ENCODE measurements at places on chromosomes 7 and 10. TPM values are rescaled to one million over a fixed set of nuclear protein-coding genes. Genes with fewer than 3 reads are reported as not detected.

DNA sequence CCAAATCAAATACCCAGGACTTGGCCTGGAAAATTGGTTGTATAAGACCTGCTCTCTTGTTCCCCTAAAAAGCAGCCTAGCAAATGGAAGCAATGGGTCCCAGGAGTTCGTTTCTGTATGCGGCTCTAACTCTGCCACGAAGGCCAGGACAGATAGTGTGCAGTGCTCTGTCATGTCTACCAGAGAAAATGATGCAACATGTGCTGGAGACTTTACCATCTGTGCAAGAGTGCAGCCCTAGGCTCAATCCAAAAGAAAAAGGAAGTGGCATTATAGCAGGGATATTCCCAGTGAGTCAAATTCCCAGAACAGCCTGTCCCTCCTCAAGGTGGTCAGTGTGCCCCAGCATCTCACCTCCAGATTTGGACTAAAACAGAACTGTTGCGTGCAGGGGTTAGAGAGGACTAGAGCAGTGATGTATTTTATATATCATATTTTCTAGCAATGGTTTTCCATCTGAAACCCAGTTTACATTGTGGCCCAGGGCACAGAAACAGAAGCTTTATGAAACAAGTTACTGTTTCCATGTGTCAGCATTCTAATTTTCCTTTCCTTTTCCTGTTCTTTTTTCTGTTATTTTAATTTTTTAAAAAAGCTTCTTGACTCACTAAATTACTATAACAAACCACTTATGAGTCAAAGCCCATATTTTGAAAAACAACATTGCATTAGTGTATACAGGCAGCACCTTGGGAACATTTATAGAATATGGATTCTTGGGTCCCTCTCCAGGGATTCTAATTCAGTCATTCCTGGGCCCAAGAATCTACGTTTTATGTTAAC is 311.2 kb downstream of the RNLS start:
- no peaks in the 10 kb centered on the region for H3K36me3 ChIP-seq
- DNase-seq = peak; percentile 42
- H3K4me3 ChIP-seq = no peak overlapping the region
- H3K4me1 ChIP-seq = peaks cover 10% of the 10 kb centered on the region
- no peak overlapping the region for H3K27ac ChIP-seq

GRCh38 chr7:135326636-135327280 is 93.1 kb downstream of the STRA8 start:
- DNase-seq = peak; percentile 54
- H3K36me3 ChIP-seq = no peaks in the 10 kb centered on the region
- no peaks in the 10 kb centered on the region for H3K4me1 ChIP-seq
- H3K27me3 ChIP-seq = peaks cover 5% of the 10 kb centered on the region

GRCh38 chr10:71396084-71396710 is 523 bp upstream of the CDH23 start:
- no peak overlapping the region for H3K4me3 ChIP-seq
- H3K36me3 ChIP-seq = no peaks in the 10 kb centered on the region
- H3K27ac ChIP-seq = no peak overlapping the region
- peak; percentile 16 for DNase-seq
- peaks cover 48% of the 10 kb centered on the region for H3K27me3 ChIP-seq
- no peaks in the 10 kb centered on the region for H3K4me1 ChIP-seq

DNA sequence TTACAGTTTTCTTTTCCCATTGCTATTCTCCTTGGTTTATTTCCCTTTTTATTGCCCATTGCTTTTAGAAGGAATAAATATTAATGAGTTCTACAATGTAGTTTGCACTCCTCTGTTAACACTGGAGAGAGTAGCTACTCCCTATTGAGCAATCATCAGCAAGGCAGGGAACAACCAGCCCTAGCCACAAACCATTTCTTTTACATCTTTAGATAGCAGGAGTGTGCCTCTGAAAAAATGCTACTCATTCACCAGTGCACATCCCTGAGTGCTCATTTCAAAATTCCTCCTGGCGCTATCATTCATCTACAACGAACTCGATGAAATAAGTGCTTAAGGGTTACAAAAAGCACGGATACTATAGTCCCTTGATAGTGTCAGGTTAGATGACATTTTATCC is 252.9 kb downstream of the THSD7A start:
- H3K4me1 ChIP-seq = no peaks in the 10 kb centered on the region
- no peak for DNase-seq
- no peak overlapping the region for H3K4me3 ChIP-seq
- no peaks in the 10 kb centered on the region for H3K36me3 ChIP-seq
- H3K27me3 ChIP-seq = no peaks in the 10 kb centered on the region

DNA sequence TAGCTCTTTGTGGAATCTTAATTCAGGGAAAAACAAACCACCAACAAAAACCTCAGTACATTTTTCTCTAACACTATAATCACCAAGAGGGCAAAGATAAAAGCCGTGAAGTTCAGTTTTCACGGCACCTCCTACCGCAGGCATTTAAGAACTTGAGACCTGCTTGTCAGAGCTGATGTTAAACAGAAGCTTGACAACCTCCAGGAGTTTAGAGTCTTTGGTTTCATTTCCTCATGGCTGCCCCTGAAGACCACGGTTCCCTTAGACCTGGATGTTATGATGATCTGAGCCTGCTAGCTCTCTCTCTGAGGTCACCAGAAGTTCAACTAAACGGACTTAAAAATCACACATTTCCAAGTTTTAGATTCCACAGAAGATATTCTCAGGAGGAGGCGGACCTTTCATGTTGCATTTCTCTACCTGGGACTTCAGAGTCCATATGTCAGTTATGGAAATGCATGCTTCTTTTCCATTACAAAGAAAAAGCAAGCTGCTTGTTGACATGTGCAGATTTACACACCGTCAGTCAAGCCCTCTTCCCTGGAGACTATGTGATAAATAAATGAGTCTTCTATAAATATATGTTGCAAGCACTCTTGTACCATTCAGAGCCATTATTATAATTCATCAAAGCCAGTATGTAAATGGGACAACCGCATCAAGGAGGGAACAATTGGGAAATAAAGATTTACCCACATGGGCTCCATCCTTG is 258.0 kb downstream of the GFRA1 start:
- H3K36me3 ChIP-seq = no peaks in the 10 kb centered on the region
- H3K27me3 ChIP-seq = no peaks in the 10 kb centered on the region
- peak; percentile 52 for DNase-seq
- no peaks in the 10 kb centered on the region for H3K4me1 ChIP-seq
- no peak overlapping the region for H3K4me3 ChIP-seq

DNA sequence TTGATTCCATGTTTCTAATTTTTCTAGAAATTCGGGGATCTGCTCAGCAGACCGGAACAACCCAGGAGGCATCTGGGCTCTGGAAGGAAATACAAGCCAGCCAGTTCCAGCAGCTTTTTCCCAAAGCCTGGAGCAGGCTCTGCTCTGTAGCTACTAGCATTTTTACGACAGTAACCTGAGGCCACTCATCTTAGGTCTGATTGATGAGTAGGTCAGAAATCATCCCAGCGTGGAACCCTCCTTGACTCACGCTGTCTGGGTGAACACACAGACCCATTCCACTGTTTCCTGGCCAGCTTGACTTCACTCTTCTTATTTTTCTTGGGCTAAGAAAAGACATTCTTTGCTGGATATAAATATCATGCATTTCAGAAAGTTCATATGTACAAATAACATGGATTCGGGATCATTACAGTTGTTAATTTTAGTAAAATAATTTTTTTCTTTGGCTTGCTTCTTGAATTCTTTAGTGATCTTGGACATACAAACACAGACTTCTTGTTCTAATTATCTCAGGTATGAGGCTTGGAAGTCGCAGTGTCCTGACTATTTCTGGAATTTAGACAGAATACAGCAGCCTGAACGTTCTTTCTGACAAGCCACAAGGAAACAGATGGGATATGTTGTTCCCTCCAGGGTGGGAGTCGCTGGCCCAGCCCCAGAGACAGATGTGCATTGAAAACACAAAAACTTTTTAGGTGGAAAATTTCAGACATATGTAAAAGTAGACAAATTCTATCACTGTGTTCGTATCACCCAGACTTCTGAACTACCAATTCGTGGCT is 54.6 kb upstream of the PITRM1 start:
- H3K4me3 ChIP-seq = no peak overlapping the region
- H3K36me3 ChIP-seq = no peaks in the 10 kb centered on the region
- peaks cover 9% of the 10 kb centered on the region for H3K27me3 ChIP-seq
- H3K4me1 ChIP-seq = peaks cover 9% of the 10 kb centered on the region
- peak; percentile 92 for DNase-seq

- H3K4me1 ChIP-seq = no peaks in the 10 kb centered on the region
- H3K27me3 ChIP-seq = no peaks in the 10 kb centered on the region
- H3K27ac ChIP-seq = no peak overlapping the region
- H3K36me3 ChIP-seq = no peaks in the 10 kb centered on the region
Observed at GRCh38 chr10:112580267-112580666, 133.3 kb downstream of the VTI1A start.

DNA sequence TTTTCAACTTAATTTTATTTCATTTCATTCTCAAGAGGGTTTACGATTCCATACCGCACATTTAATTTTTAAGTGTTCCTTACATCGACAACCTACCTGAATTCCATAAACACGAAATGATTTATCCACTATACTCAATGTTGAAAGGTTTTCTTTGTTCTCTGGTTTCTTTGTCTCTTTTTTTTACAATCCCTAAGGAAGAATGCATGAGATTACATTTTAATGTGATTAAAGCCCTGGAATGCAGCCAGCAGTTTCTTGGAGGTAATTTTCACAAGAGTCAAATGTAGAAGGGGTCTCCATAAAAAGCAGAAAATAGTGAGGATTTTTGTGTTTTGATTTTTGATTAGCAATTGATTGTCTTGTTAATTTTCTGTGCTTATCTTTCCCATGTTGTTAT is 59.2 kb upstream of the ADCY1 start:
- H3K27me3 ChIP-seq = no peaks in the 10 kb centered on the region
- no peak overlapping the region for H3K27ac ChIP-seq
- H3K4me3 ChIP-seq = no peak overlapping the region
- H3K4me1 ChIP-seq = no peaks in the 10 kb centered on the region

GRCh38 chr10:30898964-30899363 is 132.7 kb downstream of the ZNF438 start:
- H3K4me1 ChIP-seq = no peaks in the 10 kb centered on the region
- no peaks in the 10 kb centered on the region for H3K36me3 ChIP-seq
- no peaks in the 10 kb centered on the region for H3K27me3 ChIP-seq
- H3K4me3 ChIP-seq = no peak overlapping the region

DNA sequence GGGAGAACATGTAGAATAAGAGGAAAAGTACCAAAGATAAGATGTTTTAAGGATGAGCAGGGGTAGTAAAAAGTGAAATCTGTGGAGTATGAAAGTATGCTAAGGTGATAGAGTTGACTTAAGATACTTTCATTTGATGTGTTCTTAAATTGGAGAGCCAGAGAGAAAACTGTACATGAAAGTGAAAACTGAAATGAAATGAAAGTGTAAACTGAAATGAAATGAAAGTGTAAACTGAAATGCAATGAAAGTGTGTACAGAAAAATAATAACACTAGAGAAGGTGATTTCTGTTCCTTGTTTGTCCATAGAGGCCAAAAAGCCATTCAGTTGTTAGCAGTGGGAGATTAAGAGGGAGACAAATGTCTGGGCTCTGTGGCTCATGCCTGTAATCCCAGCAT is 17.5 kb downstream of the AHR start:
- H3K27ac ChIP-seq = no peak overlapping the region
- H3K36me3 ChIP-seq = peaks cover 2% of the 10 kb centered on the region
- no peaks in the 10 kb centered on the region for H3K27me3 ChIP-seq
- peaks cover 2% of the 10 kb centered on the region for H3K4me1 ChIP-seq
- no peak overlapping the region for H3K4me3 ChIP-seq

DNA sequence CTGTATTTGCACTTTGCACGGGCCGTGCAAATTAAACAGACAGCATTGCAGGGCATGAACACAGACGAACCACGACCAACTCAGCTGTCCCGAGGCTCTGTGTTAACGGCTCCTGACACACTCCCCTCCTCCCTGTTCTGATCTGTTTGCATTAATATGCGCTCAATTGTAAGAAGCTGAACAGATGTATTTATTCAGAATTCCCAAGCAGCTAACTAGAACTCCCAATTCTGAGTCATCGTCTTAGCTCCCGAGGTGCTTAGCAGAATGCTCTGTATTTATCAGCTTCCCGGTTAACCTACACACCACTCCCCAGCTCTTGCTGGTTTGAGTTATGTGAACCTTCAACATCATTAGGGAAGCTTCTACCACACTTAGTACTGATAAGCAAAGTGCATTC is 286.4 kb downstream of the PTPRN2 start:
- H3K27me3 ChIP-seq = no peaks in the 10 kb centered on the region
- no peaks in the 10 kb centered on the region for H3K4me1 ChIP-seq
- no peaks in the 10 kb centered on the region for H3K36me3 ChIP-seq
- DNase-seq = no peak
- no peak overlapping the region for H3K27ac ChIP-seq

DNA sequence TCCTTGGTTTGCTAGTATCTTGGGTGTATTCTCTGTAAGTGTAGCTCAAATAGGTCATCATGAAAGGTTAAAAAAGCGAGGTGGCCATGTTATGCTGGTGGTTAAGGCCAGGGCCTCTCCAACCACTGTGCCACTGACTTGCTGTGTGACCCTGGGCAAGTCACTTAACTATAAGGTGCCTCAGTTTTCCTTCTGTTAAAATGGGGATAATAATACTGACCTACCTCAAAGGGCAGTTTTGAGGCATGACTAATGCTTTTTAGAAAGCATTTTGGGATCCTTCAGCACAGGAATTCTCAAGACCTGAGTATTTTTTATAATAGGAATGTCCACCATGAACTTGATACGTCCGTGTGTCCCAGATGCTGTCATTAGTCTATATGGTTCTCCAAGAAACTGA is 17.1 kb downstream of the SCD start:
- peaks cover 3% of the 10 kb centered on the region for H3K4me1 ChIP-seq
- no peaks in the 10 kb centered on the region for H3K27me3 ChIP-seq
- no peak overlapping the region for H3K4me3 ChIP-seq
- DNase-seq = no peak
- peak overlapping the region; percentile 26 for H3K27ac ChIP-seq
- H3K36me3 ChIP-seq = peaks cover 5% of the 10 kb centered on the region

DNA sequence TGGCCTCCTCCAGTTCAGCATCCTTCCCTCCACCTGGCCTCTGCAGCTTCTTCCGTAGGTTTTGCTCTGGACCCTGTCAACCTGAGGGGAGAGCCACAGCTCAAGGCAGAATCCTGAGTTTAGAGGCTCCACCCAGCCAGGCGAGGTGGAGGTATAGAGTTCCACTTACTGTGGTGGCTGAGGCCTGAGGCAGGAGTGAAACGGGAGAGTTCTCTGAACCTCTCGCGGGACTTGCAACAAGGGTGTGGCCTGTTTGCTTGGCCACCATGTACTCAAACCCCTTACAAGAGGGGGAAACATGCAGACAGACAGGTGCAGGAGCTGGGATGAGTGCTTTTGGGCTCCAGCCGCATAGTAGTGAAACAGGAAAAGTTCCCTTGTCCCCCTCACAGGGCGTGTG is 154.0 kb upstream of the C7orf33 start:
- H3K4me1 ChIP-seq = no peaks in the 10 kb centered on the region
- no peak overlapping the region for H3K27ac ChIP-seq
- DNase-seq = no peak
- no peaks in the 10 kb centered on the region for H3K27me3 ChIP-seq
- H3K4me3 ChIP-seq = no peak overlapping the region
- no peaks in the 10 kb centered on the region for H3K36me3 ChIP-seq

- no peak overlapping the region for H3K4me3 ChIP-seq
- H3K27me3 ChIP-seq = no peaks in the 10 kb centered on the region
- DNase-seq = peak; percentile 32
- no peaks in the 10 kb centered on the region for H3K36me3 ChIP-seq
- H3K4me1 ChIP-seq = no peaks in the 10 kb centered on the region
Observed at GRCh38 chr7:70319057-70319456, 720.8 kb downstream of the AUTS2 start.

GRCh38 chr7:101779267-101779666 is 38.2 kb upstream of the CUX1 start:
- H3K4me3 ChIP-seq = no peak overlapping the region
- no peak overlapping the region for H3K27ac ChIP-seq
- no peaks in the 10 kb centered on the region for H3K36me3 ChIP-seq

GPR26 gene
- not detected for total RNA-seq

WNT8B gene
- not detected for total RNA-seq

OR2A42 gene
- total RNA-seq = not detected

AKR1C4 gene
- total RNA-seq = not detected

PRRT4 gene
- total RNA-seq = under 0.01 TPM

ANKRD30A gene
- not detected for total RNA-seq

DENND2A gene
- total RNA-seq = 39.0 TPM
